ENCODE measurements at places on chromosomes 6 and 20.

GRCh38 chr6:110617057-110617456 is 140.6 kb upstream of the SLC22A16 start:
- DNase-seq: no peak

- DNase-seq: no peak
Measured at GRCh38 chr6:11232770-11233626, 530 bp upstream of the NEDD9 start.

- DNase-seq: no peak
Measured at GRCh38 chr6:114092943-114093342, 122.0 kb upstream of the HDAC2 start.

- peak; percentile 10 for DNase-seq
Measured at GRCh38 chr6:46501136-46502089, 10.2 kb upstream of the RCAN2 start.

GRCh38 chr6:32427218-32427617 is 12.5 kb upstream of the HLA-DRA start:
- DNase-seq: no peak

- peak; percentile 87 for DNase-seq
Measured at GRCh38 chr6:130240232-130240631, 17.5 kb upstream of the SAMD3 start.

GRCh38 chr6:137871831-137872454 is 4.9 kb downstream of the TNFAIP3 start:
- no peak for DNase-seq

DNA sequence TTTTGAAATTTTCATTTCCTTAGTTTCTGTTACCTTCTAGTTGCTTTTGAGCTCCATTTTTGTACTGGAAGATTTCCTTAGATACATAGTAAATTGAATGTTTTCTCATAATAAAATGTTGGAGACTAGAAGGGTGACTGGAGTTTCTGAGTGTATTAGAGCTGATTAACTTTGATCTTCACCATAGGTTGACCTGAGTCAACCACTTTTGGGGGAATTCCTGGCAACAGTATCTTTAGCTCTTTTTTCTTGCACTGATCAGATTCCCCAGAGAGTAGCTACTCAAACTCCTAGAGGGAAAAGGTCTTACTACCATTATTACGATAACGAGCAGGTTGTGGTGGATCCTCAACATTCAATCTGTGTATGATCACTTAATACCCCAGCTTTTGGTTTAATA is 72.7 kb downstream of the KHDC1L start:
- DNase-seq: no peak

DNA sequence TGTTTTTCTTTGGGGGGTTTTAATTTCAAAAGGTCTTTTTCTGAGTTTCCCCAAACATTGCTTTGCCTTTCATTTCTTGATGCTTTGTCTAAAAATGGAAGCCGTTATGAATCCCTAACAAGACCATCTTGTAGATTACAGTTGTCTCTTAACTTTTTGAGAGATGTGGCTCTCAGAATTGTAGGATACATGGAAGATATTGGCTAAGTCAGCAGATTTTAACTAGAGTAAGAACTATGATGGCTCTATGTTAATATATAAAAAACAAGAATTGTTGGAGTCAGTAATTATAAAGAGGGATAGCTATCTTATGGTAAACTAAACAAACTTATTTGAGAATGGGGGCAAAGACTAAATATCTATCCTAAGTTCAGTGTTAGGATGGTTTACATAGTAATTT is 96.6 kb upstream of the HS3ST5 start:
- DNase-seq: no peak

DNA sequence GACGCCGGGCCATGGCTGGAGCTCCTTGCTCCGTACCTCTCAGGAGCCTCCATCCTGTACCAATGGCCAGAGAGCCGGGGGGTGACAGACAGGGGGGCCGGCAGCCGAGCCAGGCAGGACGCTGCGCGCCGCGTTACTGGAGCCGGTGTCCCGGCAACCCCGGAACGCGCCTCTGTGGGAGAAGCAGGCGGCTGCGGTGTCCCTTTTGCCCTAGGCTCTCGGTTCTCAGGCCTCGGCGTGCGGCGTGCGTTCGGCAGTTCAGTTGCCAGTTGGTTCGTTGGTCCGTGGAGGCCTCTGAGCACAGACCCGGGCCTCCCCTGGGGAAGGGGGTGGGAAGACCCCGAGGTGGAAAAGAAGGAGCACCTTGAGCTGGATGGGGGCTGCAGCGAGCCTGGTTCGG is at the start of gene SPATS1:
SPATS1 (plus strand) TSS at position 162 of the 400 bp plus-strand sequence. CDS start 446 bp downstream, outside the sequence.
- DNase-seq: no peak

- DNase-seq: peak; percentile 89
Measured at GRCh38 chr6:157151989-157152388, 171.3 kb downstream of the TMEM242 start.

DNA sequence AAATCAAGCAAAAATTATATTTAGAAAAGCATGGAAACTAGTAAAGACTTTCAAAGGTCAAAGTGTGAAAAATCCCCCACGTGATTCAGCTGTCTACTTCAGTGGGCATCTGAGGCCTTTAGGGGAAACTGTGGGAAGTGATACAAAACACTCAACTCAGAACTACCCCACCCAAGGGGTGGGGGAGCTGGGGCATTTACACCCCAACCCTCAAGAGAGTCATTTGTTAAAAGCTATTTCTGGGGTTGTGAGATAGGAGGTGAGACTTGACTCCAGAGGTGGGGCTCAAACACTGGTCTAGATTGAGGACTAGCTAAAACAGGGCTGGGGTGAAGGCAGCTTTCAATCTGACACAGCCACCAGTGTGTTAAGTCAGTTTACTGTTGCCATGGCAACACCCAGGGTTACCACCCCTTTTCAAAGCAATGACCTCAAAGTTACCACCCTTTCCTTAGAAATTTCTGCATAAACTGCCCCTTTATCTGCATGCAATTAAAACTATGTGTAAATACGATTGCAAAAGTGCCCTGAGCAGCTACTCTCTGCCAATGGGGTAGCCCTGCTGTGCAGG is 9.9 kb upstream of the GTSF1L start:
- no peak for DNase-seq

DNA sequence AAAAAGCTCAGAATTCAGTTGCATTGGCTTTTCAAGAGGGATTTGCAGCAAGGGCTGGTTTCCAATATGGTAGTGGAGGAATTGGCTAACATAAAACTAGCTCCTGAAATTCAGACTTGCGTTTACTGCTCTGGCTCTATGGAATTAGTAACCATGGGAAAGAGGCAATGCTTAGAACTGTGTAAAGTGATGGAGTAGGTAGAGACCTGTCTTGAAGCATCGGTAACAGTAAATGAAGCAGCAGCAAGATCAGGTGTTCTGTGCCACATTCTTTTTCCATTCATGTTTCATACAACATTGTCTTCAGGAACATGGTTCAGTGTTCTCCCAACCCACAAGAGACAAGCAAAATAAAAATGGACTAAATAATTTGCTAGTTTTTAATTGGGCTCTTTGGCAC is 6.5 kb downstream of the IRF4 start:
- DNase-seq: no peak

DNA sequence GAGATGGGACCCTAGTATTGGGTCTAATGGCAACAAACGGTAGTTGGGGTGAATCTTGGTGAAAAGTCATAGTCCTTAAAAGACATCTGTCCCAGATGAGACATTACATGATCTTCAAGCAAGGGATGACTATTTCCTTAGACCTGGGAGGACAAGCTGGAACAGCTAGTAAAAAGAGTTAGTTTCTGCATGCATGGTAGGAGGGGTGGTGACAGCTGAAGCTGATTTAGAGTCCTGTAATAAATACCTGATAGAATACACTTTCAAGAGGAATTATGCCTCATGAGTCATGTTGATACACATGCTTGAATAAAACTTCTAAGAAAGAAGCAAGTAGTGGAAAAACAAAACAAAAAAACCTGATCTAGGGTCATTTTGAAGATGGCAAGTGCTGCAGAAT is 247.4 kb downstream of the CD109 start:
- no peak for DNase-seq

DNA sequence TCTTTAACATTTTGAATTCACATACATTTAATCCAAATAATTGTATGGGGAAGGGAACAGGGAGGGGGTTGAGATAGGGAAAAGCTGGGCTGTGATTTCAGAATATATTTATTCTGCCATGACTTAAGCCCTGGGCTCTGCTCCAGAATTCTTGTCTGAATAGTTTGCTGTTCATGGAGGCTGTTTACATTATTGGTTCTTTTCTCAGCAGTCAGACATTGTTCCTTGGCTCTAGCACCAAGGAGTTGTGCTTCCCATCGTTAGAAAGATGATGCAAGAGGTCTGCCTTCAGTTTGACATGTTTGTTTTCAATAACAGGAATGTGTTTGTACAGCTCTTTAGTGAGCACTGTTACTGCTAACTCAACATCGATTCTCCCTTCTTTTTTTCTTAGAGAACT is 198.8 kb upstream of the CDYL start:
- peak; percentile 96 for DNase-seq

DNA sequence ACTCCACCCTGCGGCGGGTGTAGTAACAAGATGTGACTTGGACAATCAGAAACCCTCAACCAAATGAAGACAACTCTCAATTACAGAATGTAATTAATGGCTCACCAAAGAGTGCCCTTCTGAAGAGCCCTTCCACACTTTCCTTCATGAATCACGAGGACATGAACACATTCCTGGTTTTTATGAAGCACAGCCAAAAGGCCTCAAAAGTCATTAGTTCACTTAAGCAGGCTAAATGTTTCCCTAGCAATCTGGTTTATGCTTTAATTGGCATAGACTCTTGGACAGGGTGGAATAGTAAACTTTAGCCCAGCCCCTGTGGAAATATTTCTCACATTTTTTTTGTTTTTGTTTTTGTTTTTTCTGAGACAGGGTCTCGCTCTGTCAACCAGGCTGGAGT is 20.5 kb downstream of the CPNE5 start:
- DNase-seq: no peak

DNA sequence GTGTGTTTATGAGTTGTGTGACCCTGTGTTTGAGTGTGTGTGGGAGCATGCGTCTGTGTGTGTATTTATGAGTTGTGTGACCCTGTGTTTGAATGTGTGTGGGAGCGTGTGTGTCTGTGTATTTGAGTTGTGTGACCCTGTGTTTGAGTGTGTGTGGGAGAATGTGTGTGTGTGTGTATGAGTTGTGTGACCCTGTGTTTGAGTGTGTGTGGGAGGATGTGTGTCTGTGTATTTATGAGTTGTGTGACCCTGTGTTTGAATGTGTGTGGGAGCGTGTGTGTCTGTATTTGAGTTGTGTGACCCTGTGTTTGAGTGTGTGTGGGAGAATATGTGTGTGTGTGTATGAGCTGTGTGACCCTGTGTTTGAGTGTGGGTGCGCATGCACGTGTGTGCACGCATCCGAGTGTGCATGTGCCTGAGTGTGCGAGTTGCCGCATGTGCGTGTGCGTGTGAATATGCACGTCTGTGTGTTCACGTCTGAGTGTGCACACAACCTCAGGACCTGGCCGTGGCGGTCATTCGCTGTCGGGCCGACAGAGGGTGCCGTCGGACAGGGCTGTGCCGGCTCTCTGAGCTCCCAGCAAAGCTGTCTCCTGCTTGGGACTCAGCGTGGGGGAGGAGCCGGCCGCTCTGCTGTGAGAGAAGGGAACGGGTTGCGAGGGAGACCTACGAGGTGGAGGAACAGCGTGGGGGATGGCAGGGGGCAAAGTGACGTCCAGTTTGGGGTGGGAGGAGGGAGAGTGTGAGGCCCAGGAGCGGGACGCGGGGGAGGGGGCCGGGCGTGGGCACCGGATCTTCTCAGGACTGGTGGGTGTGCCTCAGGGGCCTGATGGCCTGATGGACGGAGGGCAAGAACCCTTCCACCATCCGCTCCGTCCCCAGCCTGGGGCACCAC is 19.7 kb downstream of the SLC17A9 start:
- DNase-seq: peak; percentile 73

- DNase-seq: peak; percentile 34
Measured at GRCh38 chr20:52087471-52087870, 104.1 kb downstream of the ZFP64 start.

DNA sequence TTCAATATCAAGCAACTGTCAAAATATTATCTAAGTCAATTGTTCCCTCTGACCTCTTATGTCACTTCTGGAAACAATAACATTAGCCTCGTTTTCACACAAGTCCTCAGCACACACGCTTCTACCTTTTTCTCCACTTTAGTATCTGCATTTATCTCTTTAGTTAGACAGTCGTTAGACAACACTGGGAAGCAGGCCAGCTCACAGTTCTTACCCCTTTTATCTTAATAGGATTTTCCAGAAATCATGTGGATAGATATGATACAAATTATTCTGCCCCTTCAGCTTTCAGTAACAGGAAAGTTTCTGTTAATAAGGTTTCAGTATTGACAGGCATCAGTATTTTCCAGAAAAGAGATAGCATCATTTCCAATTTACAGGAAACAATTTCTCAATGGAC is 25.9 kb upstream of the HAO1 start:
- DNase-seq: no peak

DNA sequence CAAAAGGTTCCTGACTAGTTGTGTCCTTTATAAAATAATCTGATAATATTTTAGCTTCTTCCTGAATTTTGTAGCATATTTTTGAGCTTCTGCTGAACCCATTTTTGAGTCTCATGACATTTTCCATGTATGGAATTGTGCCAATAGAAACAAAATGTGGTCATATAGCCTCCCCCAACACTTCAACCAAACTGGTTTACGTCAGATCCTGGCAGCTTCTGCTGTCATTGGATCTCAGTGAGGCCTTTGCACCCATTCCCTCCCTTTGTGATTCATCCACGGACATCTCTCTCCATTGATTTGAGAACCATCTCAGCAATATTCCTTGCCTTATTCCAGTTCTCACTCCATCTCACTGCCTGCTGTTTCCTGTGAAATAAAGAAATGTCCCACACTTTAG is 166.0 kb upstream of the PROKR2 start:
- peak; percentile 70 for DNase-seq

GRCh38 chr20:57000441-57000968 is 265.9 kb downstream of the BMP7 start:
- DNase-seq: no peak

GRCh38 chr6:97306544-97307320 is 23.7 kb upstream of the MMS22L start:
- DNase-seq: no peak
